ENCODE measurements at places on chromosomes 1 and 21.

- no peak for DNase-seq
Observed at GRCh38 chr1:29358183-29358582, 121.9 kb downstream of the PTPRU start.

- no peak for DNase-seq
Observed at GRCh38 chr1:190049314-190049713, 428.4 kb downstream of the BRINP3 start.

- no peak for DNase-seq
Observed at GRCh38 chr1:119253366-119253765, 112.9 kb upstream of the WARS2 start.

GRCh38 chr1:83781667-83782066, 217.3 kb downstream of the TTLL7 start:
- DNase-seq: no peak

DNA sequence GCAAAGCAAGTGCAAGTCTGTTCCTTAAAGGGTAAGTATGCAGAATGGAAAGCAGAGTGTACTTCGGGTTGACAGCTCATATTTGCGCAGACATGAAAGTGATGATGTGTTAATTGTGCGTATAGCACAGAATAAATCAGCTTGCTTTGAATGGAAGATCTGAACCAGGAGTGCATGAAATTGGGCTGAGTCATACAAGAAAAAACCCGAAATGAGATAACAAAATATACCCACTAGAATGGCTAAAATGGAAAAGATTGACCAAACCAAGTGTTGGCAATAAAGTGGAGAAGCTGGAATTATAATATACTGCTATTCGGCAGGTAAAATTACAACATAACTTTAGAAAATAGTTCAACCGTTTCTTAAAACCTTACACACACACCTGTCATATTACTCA, 28.5 kb downstream of the CR1L start:
- DNase-seq: no peak

DNA sequence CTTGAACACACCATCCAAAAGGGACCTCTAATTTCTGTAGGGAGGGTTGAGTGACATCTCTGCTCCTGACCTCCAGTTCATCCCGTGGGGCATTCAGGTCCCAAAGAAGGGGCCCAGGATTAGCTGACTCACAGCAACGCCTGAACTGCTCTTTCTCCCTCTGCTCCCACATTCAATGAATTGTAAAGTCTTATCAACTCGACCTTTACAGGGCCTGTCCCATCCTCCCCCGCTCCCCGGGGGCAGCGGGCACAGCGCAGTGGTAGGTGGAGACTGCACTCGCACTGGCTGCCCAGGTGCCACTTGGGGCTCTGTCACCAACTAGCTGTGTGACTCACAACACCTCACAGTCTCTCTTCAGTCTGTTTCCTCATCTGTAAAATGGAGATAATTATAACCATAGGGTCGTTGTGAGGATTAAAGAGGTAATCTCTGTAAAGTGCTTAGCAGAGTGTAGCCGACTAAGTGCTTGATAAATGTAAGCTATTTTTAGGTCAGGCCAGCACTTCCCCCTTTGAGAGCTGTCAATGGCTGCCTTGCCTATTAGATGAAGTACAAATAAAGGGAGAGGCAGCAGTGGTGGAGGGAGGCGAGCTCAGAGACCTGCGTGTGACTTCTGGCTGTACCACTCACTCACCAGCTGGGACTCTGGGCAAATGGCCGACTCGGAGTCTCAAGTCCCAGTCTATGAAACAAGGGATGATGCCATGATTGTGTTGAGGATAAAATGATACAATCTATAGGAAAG, 637 bp upstream of the MYBPHL start:
- DNase-seq: no peak

GRCh38 chr1:81617308-81617967, 183.3 kb upstream of the ADGRL2 start:
- DNase-seq: no peak

DNA sequence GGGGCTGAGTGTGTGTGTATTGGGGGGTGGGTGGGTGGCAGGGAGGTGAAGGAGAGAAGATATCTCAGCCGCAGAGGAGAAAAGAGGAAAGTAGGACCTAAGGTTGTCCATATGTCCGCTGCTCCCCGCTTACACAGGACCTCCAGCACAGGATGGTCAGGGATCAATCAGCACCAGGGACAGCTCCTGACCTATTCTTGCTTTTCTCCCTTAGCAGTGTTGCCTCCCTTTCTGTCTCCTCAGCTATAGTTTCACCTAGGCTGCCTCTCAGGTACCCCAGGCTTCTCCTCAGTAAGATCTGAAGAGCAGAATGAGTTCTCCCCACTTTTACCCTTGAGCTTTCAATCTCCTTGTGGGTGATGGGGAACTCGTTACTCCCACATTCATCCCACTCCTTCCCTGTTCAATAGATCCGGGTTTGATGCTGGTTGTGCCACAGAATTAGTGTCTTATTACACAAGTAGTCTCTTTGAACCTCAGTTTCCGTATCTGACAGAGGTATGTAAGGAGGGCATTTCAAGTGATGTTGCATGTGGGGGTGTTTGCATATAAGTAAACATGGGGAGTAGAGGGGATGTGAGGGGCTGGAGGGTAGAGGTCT, 1.4 kb upstream of the DPH2 start:
- no peak for DNase-seq

- DNase-seq: no peak
Observed at GRCh38 chr21:42093991-42094421, 22.9 kb downstream of the UMODL1 start.

- no peak for DNase-seq
Observed at GRCh38 chr1:202101184-202101583, 21.5 kb upstream of the GPR37L1 start.

GRCh38 chr21:36756527-36756926, 57.6 kb downstream of the SIM2 start:
- DNase-seq: no peak

DNA sequence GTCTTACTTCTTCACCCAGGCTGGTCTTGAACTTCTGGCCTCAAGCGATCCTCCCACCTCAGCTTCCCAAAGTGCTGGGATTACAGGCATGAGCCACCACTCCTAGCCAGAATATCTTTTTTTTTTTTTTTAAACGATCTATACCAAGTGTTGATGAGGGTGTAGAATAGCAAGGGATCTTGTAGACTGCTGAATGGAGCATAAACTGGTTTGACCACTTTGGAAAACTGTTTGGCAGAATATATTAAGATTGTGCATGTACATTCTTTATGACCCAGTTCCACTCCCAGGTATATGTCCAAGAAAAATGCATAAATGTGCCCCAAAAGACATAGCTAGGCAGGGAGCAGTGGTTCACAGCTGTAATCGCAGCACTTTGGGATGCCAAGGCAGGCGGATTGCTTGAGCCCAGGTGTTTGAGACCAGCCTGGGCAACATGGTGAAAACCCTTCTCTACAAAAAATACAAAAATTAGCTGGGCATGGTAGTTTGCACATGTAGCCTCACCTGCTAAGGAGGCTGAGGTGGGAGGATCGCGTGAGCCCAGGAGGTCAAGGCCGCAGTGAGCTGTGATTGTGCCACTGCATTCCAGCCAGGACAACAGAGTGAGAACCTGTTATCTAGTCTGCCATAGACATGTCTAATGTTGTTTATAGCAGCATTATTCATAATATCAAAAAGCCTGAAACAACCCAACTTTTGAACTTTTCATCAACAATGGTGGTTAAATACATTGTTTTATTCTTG, 184.0 kb downstream of the VPS13D start:
- no peak for DNase-seq

DNA sequence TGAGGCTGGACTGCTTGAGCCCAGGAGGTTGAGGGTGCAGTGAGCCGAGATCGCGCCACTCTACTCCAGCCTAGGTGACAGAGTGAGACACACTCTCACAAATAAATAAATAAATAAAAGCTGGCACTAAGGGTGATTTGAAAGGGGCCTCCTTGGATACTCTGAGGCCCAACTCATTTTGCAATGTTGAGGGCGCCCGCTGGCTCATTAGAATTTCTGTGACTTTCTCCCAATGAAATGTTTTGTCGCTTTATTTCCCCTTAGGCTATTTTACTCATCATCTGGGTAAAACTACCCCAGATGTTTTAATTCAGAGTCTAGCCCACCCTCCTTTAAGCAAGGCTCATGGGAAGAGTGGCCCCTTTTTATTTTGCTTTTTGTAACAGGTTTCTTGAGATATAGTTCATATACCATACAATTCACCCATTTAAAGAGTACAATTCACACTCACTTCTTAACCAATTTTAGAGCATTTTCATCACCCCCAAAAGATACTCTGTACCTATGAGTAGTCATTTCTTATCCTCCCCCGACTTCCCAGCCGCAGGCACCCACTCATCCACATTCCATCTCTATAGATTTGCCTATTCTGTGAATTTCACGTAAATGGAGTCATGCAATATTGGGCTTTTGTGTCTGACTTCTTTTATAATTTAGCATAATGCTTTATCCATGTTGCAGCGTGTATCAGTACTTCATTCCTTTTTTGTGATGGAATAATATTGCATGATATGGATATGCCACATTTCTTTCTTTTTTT, 259.1 kb downstream of the KAZN start:
- no peak for DNase-seq

GRCh38 chr1:87765681-87766070, 437.0 kb downstream of the LMO4 start:
- DNase-seq: no peak

GRCh38 chr1:184362876-184363275, 24.0 kb upstream of the C1orf21 start:
- DNase-seq: no peak

DNA sequence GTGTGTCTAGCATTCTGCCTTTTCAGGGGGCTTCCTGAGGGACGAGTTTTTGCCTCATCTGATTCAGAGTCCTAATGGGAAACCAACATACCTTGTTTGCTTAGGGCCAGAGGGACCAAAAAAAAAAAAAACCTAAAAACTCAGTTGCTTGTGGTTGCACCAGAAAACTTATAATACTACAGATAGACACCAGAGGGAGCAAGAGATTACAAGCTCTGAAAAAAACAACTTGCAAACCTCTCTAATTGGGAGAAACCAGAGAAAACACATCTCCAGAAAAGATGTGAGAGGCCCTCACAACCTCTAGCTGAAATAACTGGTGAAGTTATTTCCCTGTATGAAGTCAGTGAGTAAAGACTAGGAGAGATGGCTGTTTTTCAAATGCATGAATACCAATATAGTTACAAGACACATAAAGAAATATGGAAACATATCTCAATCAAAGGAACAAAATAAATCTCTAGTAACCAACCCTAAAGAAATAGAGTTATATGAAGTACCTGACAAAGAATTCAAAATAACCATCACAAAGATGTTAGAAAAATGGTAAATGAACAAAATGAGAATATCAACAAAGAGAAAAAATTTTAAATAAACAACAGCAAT, 233.7 kb upstream of the NFIA start:
- DNase-seq: no peak

- DNase-seq: no peak
Observed at GRCh38 chr21:42169758-42170157, 49.2 kb upstream of the ABCG1 start.

GRCh38 chr1:109444346-109444745, 18.1 kb upstream of the PSMA5 start:
- no peak for DNase-seq

DNA sequence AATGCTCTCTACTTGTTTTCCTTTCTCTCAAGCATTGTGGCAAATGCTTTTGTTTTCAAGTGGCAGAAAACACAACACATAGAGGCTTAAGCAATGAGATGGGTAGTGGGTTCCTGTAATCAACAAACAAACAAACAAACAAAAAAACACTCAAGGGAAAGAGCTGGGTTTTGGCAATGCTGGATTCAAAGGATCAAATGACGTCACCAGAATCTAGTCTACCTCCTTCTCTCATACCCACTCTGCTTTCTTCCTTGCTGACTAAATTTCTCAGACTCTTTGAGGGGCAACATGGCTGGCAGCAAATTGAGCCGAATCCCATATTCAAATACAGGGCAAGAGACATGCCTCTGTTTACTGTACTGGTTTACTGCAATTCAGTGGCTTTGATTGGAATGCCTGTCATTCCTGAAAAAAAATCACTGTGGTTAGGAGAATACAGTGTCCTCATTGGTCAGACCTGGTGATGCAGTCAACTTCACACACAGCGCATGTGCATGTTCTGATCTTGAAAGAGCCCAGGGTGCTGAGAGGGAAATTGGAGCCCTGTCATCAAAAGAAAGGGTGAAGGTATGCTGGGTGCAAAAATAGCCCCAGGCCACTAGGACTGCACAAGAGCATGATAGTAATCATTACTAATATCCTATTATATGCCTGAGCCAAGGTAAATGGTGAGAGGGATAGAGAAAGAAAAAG, 356.2 kb downstream of the KCTD3 start:
- no peak for DNase-seq

GRCh38 chr1:228348708-228349467, 57.7 kb downstream of the TRIM11 start:
- no peak for DNase-seq

DNA sequence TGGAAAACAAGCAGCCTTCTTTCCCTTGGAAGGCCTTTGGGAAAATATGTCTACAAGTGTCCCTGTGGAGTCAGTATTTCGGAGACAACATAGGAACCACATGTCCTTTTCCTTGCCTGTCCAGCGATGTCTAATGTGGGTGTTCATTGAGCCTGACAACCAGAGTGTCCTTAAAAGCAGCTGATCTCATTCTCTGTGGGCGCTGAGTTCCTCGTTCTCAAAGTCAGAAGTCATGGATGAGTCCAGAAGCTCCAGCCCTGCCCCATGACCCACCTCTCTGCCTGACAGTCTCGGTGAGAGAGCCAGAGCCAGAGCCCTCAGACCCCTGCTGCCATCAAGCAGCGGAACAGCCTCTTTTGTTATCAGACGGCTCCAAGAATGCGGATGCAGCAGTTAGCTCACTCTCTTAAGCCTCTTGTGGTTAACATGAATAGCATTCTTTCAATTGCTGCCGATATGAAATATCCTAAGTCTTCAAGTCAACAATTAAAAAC, 329.2 kb downstream of the TGFB2 start:
- DNase-seq: no peak

DNA sequence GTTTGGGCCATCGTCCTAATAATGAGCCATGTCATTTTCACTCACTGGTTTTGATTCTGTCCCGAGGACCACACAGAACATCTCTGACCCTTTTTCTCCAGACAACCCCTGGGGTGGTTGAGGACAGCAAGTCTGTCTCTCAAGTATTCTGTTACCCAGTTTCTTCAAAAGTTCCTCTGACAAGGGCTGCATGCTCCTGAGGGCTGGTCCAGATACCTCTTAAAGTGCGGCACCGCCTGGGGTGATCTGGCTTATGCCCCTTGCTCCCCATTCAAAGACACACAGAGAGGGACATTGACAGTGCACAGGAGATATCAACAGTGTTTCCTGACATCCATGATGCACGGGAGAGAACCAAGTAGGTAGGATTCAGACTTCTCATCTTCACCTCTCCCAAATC, 132.9 kb upstream of the EDN2 start:
- no peak for DNase-seq

GRCh38 chr1:220811695-220812094, 25.0 kb downstream of the MTARC1 start:
- DNase-seq: no peak

GRCh38 chr1:161723459-161724141, 2.3 kb downstream of the FCRLB start:
- no peak for DNase-seq

DNA sequence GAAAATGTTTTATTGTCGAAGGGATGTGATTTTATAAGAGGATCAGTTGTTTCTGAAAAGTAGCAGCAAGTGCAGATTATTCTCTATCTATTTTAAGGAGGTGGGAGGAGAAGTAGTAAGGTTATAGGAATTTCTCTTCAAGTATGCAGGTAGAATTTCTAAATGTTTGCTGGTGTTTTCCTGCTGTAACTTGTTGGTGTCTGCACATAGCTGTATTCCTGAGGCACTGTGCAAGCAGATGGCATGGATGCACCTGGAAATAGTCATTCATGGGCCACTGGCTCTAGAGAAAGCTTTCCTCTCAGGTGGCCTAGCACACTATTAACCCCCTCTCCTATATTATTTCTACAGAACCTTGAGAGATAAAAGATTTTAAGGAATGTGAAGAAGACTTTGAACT, 30.3 kb upstream of the PODN start:
- DNase-seq: no peak
